ENCODE measurements at places on chromosomes 1 and 21.

- no peak for DNase-seq
Measured at GRCh38 chr1:218305472-218306064, 20.5 kb downstream of the RRP15 start.

DNA sequence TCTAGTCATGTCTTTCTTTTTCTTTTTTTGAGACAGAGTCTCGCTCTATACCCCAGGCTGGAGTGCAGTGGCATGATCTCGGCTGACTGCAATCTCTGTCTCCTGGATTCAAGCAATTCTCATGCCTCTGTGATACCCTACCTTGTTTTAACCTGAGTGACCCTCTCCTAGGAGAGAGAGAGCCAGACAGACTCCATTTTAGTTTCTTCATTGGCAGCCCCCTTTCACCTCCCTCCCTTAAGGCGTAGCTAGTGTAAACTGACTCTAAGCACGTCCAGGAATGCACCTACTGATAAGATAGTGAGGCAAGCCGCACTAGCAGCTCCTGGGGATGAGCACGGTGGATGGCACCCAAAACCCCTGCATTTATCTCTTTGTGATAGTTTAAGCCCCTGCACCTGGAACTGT, 5.2 kb upstream of the PKNOX1 start:
- DNase-seq: no peak

DNA sequence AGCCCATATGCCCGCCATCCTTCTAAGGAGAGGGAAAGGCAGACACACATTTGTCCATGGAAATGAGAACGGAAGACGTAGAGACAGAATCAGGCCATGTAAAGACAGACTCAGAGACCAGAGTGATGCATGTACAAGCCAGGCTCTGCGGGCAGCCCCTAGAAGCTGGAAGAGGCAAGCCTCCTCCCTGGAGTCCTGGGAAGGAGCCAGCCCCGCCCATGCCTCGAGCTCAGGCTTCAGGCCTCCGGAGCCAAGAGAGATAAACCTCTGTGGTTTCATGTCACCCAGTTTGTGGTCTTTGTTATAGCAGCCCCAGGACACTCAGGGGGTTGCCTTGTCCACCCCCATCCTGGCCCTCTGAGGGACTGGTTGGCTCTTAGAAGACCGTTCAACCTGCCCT, 11.6 kb downstream of the PDE9A start:
- DNase-seq: no peak

DNA sequence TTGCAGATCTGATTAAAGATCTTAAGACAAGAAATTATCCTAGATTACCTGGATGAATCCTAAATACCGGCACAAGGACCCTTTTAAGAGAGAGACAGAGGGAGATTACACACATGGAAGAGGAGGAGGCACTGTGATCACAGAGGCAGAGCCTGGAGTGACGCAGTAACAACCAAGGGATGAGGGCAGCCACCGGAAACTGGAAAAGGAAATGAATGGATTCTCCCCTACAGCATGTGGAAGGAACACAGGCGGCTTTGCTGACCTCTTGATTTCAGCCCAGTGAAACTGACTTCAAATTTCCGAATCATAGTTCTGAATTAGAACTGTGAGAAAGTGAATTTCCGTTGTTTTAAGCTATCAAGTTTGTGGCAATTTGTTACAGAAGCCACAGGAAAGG, 50.2 kb upstream of the IVNS1ABP start:
- DNase-seq: no peak

DNA sequence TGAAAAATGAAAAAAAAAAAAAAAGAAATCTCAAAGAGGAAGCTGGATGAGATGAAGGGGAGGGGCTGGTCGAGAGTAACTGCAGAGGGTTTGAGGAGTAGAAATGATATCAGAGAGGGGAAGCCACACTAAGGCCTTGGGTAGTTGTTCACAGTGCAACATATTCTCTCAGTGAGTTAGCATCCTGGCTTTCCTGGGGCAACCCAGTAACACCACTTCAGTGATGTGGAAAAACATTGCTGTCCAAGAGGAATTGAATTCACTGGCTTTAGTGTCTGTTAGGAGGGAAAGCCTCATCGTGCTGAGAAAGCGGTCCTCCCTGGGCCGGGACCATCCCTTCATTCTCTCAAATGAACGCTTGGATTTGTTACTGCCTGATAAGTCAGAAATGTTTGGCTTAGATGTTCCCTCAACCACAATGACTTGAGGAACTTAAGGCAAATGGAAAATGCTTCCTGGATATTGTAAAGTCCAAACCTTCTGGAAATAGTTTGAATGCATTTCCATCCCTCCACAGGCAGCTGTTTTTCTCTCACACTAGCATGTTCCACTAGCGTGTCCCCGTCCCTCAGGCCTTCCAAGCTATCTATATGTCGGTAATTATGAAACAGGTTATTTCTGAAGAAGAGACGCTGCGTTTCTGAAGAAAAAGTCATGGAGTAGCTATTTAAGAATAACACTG, 12.2 kb downstream of the TGFB2 start:
- DNase-seq: no peak

GRCh38 chr21:29299046-29299915, 559 bp downstream of the BACH1 start:
- DNase-seq: no peak

DNA sequence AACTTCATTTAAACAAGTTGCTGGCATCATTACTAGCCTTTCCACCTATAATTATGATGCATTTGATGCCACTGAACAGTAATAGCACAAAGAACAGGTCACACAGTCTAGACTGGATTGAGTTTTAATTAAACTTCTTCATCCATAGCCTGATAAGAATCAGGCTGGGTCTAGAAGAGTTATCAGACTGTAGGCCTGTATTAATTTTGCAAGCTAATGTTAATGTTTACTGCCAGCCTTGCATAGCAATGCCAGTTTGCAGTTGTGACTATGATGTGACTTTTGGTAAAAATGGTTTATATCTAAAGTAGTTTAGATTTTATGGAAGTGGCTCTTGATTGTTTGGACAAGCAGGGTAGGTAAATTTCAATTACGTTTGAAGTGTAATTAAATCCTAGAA, 68.0 kb downstream of the PRKAA2 start:
- DNase-seq: no peak

- no peak for DNase-seq
Measured at GRCh38 chr1:64979358-64979757, 13.0 kb upstream of the JAK1 start.

DNA sequence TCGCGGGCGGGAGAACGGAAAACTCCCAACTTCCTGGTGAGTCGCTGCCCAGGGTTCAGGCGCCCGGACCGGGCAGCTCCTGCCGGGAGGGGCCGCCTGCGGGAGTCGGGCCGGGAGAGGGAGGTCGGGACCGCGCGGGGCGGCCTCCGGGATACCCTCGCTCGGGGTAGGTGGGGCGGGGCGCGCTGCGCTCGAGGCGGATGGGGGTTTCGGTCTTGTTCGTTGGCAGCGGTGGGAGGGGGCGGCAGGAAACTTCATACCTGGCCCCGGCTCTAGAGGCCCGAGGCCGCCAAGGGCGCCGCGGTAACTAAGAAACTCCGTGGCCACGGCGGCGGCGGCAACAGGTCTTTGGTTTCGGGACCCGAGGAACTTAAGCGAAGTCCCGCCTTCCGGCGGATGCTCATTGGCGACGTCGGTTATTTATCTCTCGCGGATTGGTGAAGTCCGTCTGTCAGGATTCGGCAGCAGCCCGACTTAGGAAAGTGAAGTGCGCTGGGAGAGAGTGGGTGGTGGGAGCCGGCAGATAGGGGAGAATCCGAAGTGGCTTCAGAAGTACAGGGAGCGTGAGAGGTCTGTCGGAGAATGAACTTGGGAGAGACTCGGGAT, 546 bp downstream of the NEK7 start:
- DNase-seq: peak; percentile 87

DNA sequence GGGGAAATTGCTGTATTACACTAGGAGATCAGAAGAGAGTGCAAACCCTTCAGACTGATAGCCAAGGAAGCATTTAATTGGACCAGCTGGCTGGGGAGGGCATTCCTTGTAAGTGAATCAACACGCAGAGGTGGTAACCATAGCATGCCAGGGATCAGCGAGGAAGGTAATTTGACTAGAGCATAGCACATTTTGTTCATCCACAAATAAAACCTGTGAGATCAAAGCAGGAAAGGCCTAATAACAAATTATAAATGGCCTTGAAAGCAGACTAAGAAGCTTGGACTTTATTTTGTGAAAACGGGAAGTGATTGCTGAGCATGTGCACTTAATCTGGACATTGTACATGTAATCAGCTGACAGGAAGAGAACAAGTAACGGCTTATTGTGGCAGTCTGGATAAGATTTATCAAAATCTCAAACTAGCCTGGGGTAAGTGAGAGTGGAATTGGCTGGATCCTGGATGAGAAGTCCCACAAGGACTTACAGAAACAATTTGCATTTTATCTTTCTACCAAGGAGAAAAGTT, 11.7 kb upstream of the CD55 start:
- peak; percentile 50 for DNase-seq

GRCh38 chr1:150259758-150260669, 2.4 kb downstream of the CA14 start:
- DNase-seq: no peak

GRCh38 chr1:151124763-151125403, 21.5 kb downstream of the SEMA6C start:
- no peak for DNase-seq

GRCh38 chr1:50266509-50266908, 156.7 kb downstream of the DMRTA2 start:
- no peak for DNase-seq

DNA sequence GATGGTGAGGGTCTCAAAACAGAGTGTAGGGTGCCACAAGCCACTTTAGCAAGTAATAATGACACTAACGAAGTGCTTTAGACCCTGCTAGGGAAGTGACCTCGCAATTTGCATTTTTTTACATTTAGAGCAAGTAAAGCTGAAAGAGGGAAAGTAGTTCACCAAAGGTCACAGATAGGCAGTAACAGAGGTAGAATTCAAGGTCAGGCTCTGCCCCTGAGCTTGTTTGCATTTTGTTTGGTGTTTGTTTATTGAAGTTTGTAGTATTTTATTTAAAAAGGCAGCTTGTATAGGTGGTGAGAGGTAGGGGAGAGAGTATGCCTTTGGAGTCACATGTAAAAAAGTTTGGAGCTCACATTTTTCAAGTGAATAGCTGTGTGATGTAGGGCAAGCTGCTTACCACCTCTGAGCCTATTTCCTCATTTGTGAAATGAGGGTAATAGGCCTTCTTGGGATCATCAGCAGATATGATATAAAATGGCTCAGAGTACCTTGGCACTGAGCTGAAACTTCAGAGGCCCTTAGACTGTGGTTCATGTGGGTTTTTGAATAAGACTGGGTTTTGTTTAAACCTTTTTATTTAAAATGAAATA, 142.5 kb downstream of the TRABD2B start:
- DNase-seq: no peak

DNA sequence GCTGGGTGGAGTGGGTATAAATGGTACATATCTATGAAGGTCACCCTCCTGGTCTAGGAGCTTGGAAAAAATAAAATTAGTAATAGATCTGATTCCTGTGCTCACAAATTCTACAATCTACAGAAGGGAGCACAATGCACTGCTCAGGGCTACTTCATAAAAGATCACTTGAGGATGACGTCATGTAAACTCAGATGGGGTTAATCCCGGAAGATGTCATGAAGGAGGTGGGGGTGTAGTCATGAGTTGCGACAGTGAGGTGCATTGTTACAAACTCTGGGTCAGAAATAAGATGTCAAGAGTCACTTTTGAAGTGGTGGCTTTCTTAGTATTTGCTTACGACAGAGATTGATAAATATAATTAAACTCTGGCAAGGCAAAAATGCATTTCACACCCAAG, 68.2 kb downstream of the LHX9 start:
- DNase-seq: no peak

- no peak for DNase-seq
Measured at GRCh38 chr1:30437059-30437576, 286.3 kb downstream of the MATN1 start.

DNA sequence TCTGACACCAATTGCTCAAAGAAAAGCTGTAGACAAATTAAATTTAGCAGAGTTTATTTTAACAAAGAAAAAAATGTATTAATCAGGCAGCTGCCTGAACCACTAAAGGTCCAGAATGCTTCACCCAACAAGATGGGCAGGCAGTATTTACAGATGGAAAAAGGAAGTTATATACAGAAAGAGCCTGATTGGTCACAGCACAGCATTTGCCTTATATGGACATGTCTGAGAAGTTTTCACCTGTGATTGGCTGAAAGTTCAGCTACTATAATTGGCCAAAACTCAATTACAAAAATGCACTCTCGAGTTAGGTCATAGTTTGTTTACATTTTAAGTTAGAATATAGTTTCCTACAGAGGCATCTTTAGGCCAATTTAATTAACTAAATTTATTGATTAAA, 15.1 kb upstream of the FMO1 start:
- DNase-seq: no peak

DNA sequence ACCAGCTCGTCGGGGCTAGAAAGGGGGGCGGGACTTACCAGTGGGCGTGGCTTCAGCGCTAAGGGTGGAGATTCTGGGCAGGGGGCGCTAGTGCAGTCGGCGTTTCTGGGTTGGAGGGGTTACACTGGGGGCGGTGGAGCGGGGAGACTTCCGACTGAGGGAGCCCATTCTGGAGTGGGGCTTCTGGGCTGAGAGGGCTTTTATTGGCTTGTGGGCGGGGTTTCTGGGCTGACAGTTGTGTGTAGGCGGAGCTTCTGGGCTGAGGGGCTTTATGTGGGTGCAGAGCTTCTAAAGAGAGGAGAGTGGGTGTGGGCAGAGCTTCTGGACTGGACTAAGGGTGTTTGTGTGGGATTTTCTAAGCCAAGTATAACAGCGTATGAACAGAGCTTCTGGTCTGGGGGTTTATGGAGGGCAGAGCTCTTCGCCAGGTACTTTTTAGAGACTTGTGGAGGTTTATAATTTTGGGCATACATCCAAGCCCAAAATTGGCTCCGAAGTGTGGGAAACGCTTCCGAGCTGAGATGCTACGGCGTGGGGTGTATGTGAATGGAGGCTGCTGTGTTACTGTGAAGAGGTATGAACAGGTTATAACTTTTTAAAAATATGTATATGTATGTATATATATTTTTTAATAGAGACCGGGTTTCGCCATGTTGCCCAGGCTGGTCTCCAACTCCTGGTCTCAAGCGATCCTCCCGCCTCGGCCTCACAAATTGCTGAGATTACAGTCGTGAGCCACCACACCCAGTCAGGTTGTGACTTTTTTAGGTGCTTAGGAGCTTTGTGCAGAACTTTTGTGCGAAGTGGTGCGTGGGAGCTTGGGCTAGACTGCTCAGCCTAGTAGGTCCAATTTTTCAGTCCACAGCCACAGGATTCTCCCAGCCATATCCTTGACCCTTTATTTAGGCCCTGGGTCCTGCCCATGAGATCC, 825 bp downstream of the TMEM39B start:
- no peak for DNase-seq

DNA sequence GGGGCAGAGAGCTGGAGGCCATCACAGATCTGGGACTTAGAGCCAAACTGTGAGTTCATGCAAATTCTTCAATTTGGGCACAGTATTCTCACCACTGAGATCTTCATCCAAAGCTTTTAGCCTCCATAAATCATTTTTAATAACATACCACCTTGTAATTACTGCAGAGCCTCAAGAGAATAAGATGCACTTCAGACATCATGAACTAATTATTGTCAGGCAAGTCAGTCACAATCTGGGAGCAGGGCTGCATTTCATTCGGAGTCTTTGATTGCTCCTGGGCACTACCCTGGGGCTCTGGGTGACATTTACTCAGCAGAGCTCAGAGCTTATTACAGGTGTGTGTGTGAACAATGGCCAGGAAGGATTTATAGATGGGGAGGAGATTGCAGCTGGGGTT, 623.7 kb downstream of the PTPRU start:
- no peak for DNase-seq

Data from HCT116 (cell line).